ENCODE measurements at places on chromosomes 7 and 10.
A peak's percentile ranks its signal among the peaks of the same experiment; 100 is the strongest.

DNA sequence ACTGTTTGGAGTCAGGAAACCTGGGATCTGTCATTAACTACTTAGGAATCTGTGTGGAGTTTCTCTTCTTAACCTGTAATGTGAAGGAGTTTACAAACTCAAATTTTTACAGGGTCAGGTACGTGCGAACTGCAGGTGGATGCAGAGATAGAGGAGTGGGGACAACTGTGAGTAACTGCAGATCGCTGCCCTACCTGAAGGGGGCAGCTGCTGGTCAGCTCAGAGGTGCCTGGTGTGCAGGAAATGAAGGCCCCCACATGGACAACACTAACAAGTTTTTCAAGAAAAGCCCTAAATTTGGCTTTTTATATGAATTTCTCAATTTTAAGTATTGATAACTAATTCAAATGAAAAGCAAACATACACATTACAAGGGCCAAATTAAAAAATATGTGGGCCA lies 380.0 kb downstream of the REEP3 start:
- DNase-seq, result no peak

GRCh38 chr7:70953331-70953741 lies 178.6 kb upstream of the GALNT17 start:
- DNase-seq, result no peak

GRCh38 chr7:41755096-41755495 lies 52.2 kb upstream of the INHBA start:
- no peak for DNase-seq

- DNase-seq, result no peak
Observed at GRCh38 chr7:128203710-128204214, 37.3 kb upstream of the LEP start.

- DNase-seq, result no peak
Observed at GRCh38 chr10:101250136-101250535, 20.9 kb upstream of the LBX1 start.

DNA sequence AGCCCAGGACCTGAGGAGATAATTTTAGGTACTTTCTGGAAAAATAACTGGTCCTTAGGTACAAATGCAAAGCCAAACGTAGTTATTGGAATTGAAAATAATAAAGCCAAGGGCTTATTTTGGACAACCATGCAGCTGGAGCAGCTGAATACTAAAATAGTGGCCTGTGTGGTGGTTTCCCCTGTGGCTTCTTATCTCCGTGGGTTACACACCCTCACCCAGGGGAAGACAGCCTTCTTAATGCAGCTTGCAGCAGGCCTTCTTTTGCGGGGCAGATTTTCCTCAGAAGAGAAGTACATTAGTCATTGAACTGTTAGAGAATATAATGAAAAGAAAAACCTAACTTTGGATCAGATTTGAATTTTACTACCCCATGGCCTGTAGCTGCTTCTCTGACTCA lies 133.5 kb downstream of the ST7 start:
- no peak for DNase-seq

DNA sequence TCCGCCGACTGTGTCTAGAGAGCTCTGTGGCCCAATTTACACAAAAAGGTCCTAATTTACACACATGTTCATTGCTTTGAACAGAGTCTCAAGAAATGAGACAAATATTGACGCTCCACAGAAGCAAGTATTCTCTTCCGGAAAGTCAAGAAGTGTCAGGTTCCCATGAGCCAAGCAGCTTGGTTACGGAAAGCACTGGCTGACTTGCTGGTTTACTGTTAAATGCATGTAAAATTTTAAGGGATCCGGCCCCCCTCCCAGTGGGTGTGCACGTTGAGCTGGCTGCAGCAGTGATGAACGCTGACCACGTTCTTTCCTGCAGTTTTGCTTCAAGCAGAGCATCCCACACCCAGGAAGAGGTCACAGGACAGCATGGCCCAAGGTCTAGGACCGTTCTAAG lies 76.8 kb downstream of the DIP2C start:
- DNase-seq, result no peak

DNA sequence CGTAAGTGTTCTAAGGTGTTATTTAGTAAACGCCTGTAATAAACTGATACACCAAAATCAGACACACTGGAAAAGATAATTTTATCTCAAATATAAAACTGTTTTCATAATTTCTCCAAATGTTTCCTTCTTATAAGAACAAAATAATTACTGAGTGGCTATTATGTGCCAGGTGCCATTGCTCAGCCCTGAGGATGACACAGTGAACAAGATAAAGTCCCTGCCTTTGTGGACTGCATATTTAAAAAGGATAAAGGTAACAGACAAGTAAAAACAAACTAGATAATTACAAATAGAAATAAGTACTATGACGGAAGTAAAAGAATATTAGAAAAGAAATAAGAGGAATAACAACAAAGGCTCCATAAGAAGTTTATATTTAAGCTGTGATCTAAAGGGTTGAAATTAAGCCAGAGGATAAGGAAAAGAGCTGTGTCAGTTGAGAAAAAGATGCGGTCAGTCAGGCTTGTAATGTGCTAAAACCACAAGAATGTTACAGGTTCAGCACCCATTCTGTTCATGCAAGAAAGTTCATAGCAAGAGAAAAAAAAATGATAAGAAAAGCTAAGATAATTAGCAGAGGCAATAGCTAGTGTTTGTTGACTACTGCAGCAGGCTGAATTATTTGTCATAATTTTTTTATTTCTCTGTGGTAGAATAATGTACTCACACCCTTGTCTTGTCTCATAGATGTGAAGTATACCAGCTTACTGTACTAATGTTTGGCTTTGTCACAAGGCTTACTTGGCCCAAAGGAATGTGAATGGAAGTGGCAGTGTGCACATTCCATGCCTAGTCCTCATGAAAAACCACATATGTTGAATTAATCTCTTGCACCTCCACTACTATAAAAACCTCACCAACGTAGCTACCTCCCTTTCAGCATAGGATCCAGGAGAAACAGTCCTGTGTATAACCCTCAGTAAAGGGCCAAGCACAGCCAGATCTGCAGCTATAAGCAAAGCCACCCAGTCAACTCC lies 75.1 kb downstream of the CRPPA start:
- DNase-seq, result peak; percentile 77

DNA sequence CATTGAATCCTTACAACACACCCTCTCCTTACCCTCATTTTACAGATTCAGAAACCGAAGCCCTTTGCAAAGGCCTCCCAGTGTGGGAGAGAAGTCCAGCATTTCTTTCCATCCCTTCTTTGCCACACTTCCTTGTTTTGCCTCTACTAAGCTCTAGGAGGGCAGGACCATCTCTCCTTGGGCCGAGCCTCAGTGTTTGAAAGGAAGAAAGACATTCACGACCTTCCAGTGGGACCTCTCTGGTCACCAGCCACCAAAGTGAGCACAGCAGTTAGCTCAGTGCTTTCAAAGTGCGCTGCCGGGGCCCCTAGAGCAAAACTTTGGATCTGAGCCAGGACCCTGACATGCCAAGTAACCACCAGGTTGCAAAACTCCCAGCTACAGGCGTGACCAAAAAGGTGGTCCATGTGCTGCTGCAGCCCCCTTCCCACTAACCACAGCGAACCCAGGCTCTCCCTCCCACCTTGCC lies 12.4 kb downstream of the CTBP2 start:
- DNase-seq, result no peak

GRCh38 chr7:69651101-69651590 lies 52.9 kb downstream of the AUTS2 start:
- no peak for DNase-seq

DNA sequence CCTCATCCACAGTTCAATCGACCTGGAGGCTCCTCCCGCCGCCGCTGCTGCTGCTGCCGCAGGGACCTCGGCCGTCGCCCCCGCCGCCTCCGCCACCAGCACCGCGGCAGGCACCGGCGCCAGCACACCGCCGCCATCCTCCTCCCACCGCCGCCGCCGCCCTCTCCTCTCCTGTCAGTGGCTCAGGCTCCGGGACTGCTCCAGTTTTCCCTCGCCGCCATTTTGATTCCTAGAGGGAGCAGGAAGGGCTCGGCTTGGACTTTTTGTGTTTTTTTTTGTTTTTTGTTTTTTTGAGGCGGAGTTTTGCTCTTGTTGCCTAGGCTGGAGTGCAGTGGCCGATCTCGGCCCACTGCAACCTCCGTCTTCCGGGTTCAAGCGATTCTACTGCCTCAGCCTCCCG lies 3.0 kb upstream of the MCM10 start:
- no peak for DNase-seq

Measured in fibroblast of skin of scalp (primary cell).